Neural progenitor cell (in vitro differentiated cells): ENCODE measurements at places on chromosomes 7 and 10. TPM values are rescaled to one million over a fixed set of nuclear protein-coding genes. Genes with fewer than 3 reads are reported as not detected.
A peak's percentile ranks its signal among the peaks of the same experiment; 100 is the strongest.

Gene EXOC6
- 17.3 and 25.6 TPM in 2 replicates for total RNA-seq

DNA sequence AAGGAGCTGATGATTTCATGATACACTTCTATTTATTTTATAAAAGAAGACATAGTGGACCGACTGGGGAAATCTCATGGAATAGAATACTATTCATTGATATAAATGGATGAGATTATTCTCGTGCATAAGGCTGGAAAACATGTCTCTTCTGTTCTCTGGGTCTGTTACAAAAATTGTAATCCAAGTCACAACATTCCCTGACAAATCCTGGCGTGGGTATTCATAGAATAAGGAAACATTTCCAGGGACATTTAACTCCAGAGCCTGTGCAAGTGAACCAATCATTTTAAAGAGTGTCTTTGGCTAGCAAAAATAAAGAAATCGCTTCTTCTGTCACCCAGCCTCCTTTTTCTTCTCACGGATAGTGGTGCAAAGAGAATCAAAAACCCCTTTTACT, 1148.5 kb upstream of the AUTS2 start:
- H3K4me3 ChIP-seq, result no peak overlapping the region
- H3K4me1 ChIP-seq, result no peaks in the 10 kb centered on the region
- DNase-seq, result no peak
- no peak overlapping the region for H3K27ac ChIP-seq
- no peaks in the 10 kb centered on the region for H3K36me3 ChIP-seq

Gene SPAM1
- not detected in 2 replicates for total RNA-seq

Gene THNSL1
- 11.0 and 19.4 TPM in 2 replicates for total RNA-seq

Gene MNX1
- not detected in 2 replicates for total RNA-seq

GRCh38 chr7:149616898-149617297, 119.3 kb upstream of the ZNF746 start:
- H3K36me3 ChIP-seq, result no peaks in the 10 kb centered on the region
- DNase-seq, result no peak
- no peak overlapping the region for H3K27ac ChIP-seq
- no peak overlapping the region for H3K4me3 ChIP-seq

DNA sequence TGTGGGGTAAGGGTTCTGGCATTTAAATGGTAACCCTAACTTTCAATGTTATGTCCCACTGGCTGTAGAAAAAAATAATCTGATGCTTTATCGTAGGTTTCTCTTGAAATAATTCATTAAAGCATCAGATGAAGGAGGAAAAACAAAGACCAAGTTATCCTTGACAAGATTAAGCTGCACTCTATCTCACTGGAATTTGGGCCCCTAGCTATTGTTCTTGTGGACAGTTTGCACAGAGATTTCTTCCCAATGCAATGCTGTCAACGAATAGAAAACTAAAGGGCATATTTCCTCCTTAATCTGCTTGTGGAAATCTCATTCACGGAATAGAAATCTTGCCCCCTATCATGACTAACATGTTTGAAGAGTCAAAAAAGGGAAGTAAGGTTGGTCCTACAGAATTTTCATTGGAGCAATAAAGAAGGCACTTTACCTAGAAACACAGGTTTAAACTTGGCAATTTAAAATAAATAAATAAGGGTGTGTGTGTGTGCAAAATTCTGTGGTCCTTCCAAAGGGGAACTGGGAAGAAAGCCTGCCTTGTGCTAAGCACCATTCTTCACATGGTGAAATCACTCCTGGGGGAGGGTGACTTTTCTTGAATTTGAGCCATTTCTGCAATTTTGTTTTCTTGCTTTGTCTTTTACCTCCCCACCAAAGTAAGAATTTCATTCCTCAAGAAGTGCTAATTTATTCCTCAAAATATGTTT, 242.8 kb downstream of the GLI3 start:
- H3K27ac ChIP-seq, result no peak overlapping the region
- no peak overlapping the region for H3K4me3 ChIP-seq
- DNase-seq, result no peak
- peaks cover 6% of the 10 kb centered on the region for H3K4me1 ChIP-seq

Gene ORC5
- 14.4 and 14.9 TPM in 2 replicates for total RNA-seq

DNA sequence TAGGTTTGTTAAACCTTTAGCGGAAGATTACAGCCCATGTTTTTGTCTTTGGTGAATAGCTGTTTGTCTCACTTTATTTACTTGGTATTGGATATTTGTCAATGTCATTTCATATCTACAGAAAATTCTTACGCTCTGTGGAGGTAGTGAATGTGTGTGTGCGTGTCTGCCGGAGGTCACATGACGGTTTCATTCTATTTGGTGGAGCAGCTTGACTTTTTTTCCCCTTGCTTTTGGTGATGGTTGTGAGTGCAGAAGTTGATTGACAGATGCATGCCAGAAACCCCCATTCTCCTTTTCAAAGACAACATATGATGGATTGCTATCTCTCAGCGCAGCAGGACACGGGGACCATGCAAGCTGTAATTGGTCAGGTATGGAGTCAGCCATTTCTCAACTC, at the start of gene POU6F2:
POU6F2 (plus strand) TSS at position 225 of the 400 bp plus-strand sequence; CDS start at position 270, 45 bp downstream.
- H3K4me3 ChIP-seq, result no peak within 1 kb of the TSS
- H3K27ac ChIP-seq, result no peak within 1 kb of the TSS
- no peaks in the 10 kb centered on the region for H3K36me3 ChIP-seq
- H3K4me1 ChIP-seq, result peaks cover 12% of the 10 kb centered on the region

- no peaks in the 10 kb centered on the region for H3K36me3 ChIP-seq
- peaks cover 57% of the 10 kb centered on the region for H3K4me1 ChIP-seq
- peak overlapping the region; percentile 56 for H3K4me3 ChIP-seq
- H3K27me3 ChIP-seq, result peaks cover 62% of the 10 kb centered on the region
- peak; percentile 74 for DNase-seq
- no peak overlapping the region for H3K27ac ChIP-seq
These were observed 3.0 kb downstream of the SMARCD3 start for GRCh38 chr7:151245360-151246101.
